ENCODE measurements at places on chromosomes 5 and 9.

- no peak for DNase-seq
Measured at GRCh38 chr5:150400316-150401075, 12.2 kb downstream of the CD74 start.

DNA sequence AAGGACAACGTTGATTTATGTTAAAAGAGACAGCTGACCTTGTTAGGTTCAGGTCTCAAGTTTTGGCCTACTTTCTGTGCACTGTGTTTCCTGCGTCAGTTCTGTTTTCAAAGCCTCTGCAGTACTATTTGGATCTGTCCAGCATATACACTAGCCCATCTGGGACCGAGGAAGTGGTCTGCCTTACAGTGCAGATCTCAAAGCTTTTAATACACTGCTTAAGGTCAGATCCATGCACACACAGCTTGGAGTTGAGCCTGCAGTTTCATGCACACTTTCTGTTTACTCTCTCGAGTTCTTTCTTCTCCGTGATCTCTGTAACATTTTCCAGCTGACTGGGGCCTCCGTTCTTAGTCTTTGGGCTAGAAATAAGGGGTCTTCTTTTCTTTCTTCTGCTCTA lies 24.1 kb downstream of the CARTPT start:
- no peak for DNase-seq

GRCh38 chr5:74040065-74040551 lies 414.1 kb downstream of the ARHGEF28 start:
- no peak for DNase-seq

DNA sequence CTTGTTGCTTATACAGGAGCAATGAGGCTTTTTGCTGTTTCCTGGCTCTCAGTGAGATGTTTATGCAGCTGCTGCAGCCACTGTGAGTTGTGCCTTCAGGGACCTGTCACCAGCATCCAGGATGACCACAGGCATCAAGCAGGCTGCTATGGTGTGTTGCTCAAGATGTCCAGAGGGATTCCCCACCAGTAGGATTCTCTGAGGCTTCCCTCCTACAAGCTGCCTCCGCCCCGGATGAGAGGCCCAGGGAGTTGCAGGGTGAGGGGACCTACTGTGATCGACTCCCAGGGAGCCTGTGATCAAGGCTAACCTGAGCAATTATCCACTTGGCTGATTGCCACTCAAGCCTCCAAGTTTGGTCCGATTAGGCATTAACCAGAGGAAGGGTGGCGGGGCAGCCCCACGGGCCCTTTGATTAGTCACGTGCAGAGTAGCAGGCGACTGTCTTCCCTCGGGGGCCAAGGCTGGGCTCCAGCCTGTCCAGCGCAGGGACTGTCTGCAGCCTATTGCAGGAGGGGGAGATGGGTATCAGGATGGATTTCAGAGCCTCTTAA lies 1.8 kb upstream of the FAT2 start:
- DNase-seq: no peak

- peak; percentile 34 for DNase-seq
Measured at GRCh38 chr9:121075251-121076036, 689 bp downstream of the CNTRL start.

GRCh38 chr5:82749461-82749820 lies 327.8 kb downstream of the TMEM167A start:
- no peak for DNase-seq

- DNase-seq: no peak
Measured at GRCh38 chr5:3036041-3036788, 284.7 kb upstream of the IRX2 start.

- DNase-seq: no peak
Measured at GRCh38 chr5:154761046-154761736, 6.0 kb downstream of the LARP1 start.

GRCh38 chr9:21902136-21902535 lies 92.1 kb downstream of the CDKN2A start:
- no peak for DNase-seq

DNA sequence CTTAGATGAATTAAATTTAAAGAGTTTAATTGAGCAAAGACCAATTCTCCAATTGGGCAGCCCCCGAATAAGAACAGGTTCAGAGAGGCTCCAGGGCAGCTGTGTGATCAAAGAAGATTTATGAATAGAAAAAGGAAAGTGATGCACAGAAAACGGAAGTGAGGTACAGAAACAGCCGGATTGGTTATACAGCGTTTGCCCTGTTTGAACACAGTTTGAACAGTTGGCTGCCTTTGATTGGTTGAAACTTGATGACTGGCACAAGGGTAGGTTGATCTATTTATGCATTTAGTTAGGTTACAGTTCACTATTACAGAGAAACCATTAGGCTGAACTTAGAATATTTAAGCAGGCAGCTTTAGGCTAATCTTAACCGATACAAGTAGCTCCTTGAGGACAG lies 29.5 kb downstream of the NIM1K start:
- DNase-seq: no peak

GRCh38 chr9:130149031-130149430 lies 23.2 kb upstream of the NCS1 start:
- DNase-seq: no peak

GRCh38 chr9:1001838-1002237 lies 25.4 kb downstream of the DMRT3 start:
- no peak for DNase-seq

DNA sequence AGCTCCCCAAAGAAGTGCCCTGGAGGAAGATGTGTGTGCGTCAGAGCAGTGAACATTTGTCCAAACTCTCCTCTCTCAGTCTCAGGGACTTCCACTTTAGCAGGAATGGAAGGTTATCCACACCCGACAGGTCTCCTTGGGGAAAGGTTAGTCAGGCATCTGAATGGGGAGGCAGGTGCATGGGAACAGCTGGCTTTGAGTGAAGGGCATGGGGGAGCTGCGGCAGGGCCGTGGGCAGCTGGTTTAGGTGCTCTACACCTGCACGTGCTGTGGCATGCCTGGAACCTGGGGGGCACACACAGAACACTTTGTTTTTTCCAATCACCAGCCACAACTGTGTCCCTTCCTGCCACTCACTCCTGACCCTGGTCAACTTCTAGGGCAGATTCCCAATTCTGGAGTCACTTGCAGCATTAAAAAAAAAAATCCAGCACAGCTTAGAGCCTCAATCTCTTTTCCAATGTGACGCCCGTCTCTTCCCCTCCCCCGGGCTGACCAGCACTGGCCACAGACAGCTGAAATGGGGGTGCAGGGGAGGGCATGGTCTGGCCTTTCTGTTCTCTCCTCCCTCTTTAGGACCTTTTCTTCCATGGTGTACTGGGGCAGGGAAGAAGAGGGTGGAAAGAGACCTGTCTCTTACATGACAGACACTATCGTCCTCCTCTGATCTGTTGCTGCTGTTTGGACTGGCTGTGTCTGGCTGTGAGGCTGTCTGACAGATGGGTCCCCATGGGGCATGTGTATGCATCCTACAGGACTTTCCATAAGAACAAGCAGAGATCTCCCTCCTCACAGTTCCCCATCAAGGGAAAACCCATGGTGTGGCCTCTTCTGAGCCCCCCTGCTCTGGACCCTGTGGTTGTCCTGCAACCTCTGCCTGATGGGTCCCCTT lies 9.5 kb upstream of the IL3 start:
- DNase-seq: no peak

GRCh38 chr5:102418531-102418930 lies 80.3 kb downstream of the SLCO6A1 start:
- DNase-seq: no peak

- DNase-seq: no peak
Measured at GRCh38 chr5:107469485-107470294, 201.0 kb downstream of the EFNA5 start.

DNA sequence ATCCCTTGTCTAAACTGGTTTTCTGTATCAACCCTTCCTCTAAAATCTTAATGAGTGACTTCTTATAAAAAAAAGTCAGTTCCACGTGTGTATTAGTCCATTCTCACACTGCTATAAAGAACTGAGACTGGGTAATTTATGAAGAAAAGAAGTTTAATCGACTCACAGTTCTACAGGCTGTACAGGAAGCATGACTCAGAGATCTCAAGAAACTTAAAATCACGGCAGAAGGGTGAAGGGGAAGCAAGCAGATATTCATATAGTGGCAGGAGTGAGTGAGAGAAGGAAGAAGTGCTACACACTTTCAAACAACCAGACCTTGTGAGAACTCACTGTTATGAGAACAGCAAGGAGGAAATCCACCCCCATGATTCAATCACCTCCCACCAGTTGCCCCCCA lies 307.8 kb upstream of the ARRDC3 start:
- no peak for DNase-seq

GRCh38 chr5:149581192-149581861 lies at the start of gene ARHGEF37:
ARHGEF37 (plus strand) TSS chr5:149581498; CDS start chr5:149597770, 16,272 bp downstream.
- DNase-seq: peak; percentile 26

DNA sequence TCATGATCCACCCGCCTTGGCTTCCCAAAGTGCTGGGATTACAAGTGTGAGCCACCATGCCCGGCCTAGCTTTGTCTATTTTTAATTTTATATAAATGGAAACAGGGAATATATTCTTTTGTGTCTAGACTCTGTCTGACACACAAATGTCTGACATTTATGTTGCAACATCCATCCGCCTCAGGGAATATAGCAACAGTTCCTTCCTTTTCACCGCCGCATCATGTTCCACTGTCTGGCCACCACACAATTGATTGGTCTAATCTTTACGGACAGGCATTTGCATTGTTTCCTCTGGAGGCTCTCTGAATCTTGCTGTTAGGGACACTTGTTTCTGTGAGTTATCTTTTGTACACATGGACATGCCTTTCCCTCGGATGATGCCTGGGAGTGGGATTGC lies 20.1 kb upstream of the TBC1D9B start:
- no peak for DNase-seq

GRCh38 chr9:130128733-130129431 lies 43.3 kb upstream of the NCS1 start:
- peak; percentile 77 for DNase-seq

DNA sequence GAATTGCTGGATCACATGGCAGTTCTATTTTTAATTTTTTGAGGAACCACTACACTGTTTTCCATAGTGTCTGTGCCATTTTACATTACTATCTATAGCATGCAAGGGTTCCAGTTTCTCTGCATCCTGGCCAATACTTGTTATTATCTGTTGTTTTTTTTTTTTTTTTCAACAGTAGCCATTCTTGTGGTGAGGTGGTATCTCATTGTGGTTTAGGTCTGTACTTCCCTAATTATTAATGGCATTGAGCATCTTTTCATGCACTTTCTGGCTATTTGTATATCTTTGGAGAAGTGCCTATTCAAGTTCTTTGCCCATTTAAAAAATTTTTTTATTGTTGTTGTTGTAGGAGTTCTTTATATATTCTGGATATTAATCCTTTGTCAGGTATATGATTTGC lies 97.7 kb downstream of the GDNF start:
- no peak for DNase-seq

DNA sequence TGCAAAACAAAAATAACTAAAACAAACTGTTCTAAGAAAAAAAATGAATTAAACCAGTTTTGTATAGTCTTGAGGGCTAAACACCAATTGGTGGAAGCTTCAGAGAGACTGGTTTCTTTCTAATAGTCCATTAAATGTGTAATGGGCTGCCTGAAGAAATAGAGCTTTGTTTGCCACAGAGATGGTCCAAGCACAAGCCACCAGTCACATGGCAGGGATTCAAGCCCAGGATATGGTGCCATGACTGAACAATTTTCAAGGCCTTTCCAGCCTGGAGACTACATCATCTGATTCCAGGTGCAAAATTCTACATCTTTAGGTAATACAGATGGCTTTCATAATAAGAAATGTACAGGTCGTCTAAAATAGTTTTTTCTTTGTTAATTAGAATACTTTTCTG lies 355.3 kb downstream of the NR2F1-AS1 start:
- no peak for DNase-seq

DNA sequence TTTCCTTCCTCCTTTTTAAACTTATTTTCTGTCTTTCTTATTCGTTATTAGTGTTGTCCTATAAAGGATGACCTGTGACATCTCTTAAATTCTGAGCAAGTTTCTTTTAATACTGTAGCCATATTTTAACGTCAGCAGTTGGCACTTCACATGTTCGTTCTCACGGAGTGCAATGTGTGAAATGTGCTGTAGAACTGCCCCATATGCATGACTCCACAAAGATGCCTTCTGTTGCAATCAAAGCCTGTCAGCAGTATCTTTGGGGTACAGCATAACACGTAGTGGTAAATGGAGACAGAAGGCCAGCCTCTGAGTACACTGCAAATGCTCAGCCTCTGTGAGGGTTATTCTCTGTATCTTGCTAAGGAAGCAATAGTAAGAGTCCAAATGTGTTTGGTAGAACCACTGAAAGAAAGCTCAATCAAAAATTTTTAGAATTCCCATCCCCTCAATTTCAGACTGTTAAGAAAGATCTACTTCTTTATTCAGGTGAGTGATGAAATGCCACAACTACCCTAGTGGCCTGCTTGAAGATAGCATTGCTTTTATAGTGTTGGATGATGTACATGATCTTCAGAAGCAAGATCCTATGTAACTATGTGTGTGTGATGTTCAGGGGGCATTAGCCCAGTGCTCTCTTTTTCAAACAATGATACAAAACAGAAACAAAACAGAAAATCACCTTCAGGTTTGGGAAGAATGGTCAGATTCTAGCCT lies 277.7 kb downstream of the TMEM167A start:
- DNase-seq: no peak

DNA sequence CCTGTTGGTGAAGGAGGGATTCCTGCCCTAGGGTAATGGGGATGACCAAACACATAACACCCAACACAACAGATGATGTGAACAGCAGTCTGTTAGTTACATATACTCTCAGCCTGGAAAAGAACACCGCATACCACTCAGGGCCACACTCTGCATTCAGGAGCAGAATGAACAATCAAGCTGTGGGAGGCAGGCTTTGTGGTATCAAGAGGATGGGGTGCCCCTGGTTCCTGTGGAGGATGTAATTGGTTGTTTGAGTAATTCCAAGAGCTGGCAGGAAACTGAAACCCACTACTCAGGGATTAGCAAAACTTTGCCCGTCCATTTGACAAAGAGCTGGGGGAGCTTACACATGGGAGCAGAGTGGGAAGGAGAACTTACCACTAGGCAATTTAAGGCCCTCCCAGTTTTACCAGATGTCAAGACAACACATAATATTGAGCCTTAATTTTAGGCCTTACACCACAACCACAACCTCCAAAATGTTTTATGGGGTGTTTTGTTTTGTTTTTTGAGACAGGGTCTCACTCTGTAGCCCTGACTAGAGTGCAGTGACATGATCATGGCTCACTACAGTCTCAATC lies 15.6 kb upstream of the PRKAA1 start:
- no peak for DNase-seq

- DNase-seq: no peak
Measured at GRCh38 chr5:154568589-154568988, 90.6 kb upstream of the HAND1 start.

DNA sequence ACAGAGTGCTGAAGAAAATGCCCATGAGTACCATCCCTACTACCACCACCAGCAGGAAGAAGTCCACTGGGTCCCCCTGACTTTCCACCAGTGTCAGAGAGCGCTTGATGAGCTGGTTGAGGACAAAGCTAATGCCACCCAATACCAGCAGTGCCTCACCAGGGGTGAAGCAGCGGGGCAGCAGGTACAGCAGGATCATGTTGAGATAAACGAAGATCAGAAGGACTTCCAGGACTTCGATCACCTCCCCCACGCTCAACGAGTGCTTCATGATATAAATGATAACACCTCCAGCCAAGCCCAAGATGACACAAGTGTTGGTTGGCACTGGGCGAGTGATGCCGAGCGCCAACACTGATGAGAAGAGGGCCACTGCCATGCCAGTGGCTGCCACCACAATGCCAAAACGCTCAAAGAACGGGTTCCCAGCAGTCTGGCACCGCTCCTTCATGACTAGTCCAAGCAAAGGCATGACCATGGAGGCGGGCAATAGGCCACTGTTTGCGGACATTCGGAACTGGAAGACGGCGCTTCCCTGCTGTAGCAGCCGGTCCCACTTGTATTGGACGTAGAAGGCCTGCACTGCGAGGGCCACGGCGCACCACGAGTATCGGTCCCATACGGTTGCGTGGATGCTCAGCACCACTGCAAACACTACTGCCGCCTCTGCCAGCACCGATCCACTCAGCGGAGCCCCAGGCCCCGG lies 679 bp downstream of the DOLK start:
- DNase-seq: no peak
